ENCODE measurements at places on chromosomes 7 and 10.

DNA sequence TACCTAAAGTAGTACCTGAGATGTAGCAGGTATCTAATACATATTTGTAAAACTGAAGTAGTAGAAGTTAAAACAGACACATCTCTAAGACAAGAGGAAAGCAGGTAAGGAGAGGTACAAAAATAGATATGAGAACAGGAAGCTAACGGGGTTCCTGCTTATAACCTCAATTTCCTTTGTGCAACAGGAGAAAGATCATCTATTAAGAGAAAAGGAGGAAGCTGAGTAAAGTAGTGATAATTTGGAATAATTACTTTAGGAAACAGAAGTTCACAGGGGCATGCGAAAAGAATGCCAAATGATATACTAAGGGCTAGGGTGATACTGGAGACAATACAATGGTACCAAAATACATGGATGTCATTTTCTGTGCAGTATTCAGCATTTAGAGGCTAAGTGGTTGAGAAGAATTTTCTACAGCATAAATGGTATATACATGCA lies 108.7 kb downstream of the NRBF2 start:
- DNase-seq: no peak

- no peak for DNase-seq
Measured at GRCh38 chr7:25350041-25350440, 121.8 kb upstream of the NPVF start.

DNA sequence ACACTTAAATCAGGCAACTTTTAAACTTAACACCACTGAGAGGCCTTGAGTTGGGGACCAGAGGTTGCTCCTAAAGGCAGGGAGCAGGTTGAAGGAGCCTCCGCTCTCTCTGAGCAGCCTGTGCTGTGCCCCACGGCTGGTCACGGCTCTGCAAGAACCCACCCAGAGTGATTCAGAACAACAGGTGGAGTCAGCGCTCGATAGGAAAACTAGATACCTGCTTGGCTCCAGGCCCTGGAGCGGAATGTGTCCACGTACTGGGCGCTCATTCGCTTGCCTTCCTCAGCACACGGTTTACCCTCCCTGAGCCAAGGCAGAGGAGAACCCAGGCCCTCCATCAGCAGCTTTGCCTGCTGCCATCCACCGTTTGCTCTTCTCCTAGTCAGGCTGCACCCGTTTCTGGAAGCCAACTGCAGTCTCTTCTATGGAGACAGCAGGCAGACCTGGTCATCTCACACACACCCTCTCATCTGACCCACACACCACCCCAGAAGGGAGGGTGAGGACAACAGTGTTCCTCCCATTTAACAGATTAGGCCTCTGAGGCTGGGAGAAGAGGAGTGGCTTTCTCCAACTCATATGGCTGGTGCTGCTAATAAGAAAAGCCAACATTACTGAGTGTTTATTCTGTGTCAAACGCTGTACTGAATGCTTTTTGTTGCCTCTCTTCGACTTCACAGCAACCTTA lies 37.6 kb upstream of the PDCD4 start:
- no peak for DNase-seq

GRCh38 chr7:67875558-67875957 lies 878.9 kb downstream of the TYW1 start:
- DNase-seq: no peak

DNA sequence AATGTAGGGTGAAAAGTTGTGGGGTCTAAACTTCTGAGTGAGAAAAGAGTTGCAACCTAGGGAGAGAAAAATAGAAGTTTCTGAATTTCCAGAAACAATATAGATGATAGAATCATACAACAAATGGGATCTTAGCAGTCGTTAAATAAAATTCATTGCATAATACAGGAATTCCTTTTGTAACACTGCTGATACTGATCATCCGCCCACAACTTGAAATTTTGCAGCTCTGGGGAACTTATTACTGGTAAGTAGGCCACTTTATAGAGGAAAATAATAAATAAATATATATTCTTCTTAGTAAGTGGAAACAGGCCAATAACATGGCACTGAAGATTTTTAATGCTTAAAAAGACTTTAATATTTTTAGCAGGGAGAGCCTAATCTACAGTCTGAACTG lies 81.9 kb upstream of the SMIM30 start:
- DNase-seq: no peak

GRCh38 chr10:117134306-117135025 lies 3.6 kb downstream of the VAX1 start:
- no peak for DNase-seq

DNA sequence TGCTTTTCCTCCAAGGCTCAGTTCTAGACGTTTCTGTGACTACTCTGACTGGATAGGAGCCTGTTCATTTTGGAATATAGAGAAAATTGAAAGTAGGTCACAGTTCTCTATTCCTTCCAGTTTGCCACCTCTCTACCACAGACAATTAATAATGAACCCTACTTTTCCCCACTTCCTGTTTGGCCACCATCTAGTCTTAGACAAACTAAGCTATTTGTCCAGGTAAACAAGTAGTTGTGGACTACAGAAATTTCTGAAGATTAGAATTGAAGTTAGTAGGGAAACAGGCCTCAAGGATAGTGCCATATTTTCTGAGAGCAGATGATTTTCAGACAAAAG lies 87.0 kb downstream of the AUTS2 start:
- no peak for DNase-seq

GRCh38 chr7:129739427-129739826 lies 127.9 kb downstream of the NRF1 start:
- DNase-seq: no peak

DNA sequence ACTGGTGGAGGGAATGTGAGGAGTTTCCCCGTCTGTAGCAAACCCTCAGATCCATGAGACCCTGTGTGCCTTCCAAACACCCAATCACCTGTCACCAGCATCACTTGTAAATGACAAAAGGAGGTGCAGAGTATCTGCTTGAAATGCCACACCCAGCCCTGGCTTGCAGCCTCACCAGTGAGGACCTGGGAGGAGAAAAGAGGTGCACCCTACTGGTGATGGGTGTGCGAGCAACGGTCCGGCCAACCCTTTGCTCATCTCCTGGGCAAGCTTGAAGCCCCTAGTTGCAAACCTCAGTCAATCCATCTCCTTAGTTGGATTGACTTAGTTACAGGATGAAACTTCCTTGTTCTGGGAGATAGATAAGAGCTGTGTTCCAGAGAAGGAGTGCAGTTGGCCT lies 62.4 kb upstream of the WAPL start:
- DNase-seq: no peak

DNA sequence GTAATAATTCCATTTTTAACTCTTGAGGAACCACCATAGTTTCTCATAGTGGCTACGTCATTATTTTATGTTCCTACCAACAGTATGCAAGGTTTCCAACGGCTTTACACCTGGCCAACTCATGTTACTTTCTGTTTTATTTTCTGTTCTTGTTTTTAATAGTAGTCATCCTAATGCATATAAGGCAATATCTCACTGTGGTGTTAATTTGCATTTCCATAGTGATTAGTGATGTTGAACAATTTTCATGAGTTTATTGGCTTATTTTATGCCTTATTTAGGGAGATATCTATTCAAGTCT lies 465.5 kb upstream of the KLF6 start:
- DNase-seq: no peak

GRCh38 chr7:17580856-17581255 lies 282.4 kb downstream of the AHR start:
- no peak for DNase-seq

DNA sequence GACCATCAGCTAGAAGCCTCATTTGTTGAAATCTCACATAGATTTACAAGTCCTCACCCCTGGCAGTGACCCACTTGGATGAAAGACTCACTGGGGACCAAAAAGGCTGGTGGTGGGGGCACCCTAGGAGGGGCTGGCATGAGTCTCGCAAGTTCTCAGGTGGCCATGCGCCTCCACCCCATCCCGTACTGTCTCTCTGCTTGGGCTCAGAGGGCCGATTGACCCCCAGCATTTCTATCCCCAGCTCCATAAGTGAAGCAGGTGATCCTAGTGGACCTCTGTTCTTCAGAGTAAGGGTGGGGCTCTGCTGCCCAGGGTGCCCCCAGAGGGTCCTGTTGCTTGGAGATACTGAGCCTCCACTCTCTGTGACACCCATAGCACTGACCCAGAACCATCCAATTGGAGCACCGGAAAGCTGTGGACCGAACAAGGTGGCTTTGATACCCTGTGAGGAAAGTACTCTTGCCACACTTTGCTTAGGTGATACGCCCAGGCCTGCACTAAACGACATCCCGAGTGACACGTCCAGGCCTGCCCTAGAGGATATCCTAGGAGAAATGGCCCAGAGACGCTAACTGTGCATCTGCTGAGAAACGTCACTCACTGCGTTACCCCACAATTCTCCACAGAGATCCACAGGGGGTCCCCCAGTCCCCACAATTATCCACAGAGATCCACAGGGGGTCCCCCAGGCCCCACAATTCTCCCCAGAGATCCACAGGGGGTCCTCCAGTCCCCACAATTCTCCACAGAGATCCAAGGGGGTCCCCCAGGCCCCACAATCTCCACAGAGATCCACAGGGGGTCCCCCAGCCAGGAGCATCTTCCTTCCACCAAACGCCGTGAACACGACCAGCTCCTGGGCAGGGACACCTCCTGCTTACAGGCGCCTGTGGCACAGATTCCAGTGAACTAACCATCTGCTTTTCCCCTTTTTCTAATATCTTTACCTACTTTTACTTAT lies 262.9 kb downstream of the PTPRN2 start:
- peak; percentile 2 for DNase-seq

- no peak for DNase-seq
Measured at GRCh38 chr10:18472977-18473376, 178.4 kb downstream of the NSUN6 start.

- DNase-seq: no peak
Measured at GRCh38 chr7:151139791-151140190, 27.7 kb downstream of the GBX1 start.

Measured in NCI-H1105 (cell line).